WTC11 (cell line): ENCODE measurements at places on chromosomes 11 and 22. TPM values are rescaled to one million over a fixed set of nuclear protein-coding genes. Genes with fewer than 3 reads are reported as not detected.
A peak's percentile ranks its signal among the peaks of the same experiment; 100 is the strongest.

GRCh38 chr22:17638432-17639246 is at the start of gene BCL2L13:
Gene BCL2L13 (plus strand): TSS chr22:17638757. CDS start chr22:17655712, 16,955 bp downstream.
- H3K36me3 ChIP-seq: peaks cover 12% of the 10 kb centered on the region
- H3K4me3 ChIP-seq: peak within 1 kb of the TSS; percentile 89
- H3K27me3 ChIP-seq: no peaks in the 10 kb centered on the region
- H3K4me1 ChIP-seq: peaks cover 10% of the 10 kb centered on the region
- peak; percentile 94 for DNase-seq

DNA sequence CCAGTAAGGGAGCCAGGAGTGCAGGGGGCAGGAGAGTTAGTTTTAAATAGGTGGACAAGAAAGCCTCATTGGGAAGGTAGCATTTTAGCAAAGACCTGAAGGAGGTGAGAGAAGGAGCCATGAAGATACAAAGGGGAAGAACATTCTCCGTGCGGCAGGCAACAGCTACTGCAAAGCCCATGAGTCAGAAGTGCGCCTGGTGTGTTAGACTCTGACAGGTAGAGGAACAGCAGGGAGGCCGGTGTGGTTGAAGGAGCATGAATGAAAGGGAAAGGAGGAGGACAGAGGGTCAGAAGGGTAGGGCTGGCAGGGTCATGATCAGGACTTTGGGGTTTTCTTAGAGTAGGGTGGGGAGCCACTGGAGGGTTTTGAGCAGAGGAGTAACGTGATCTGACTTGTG is 34.5 kb upstream of the PAMR1 start:
- peaks cover 18% of the 10 kb centered on the region for H3K4me1 ChIP-seq
- DNase-seq: no peak
- no peak overlapping the region for H3K27ac ChIP-seq
- H3K4me3 ChIP-seq: no peak overlapping the region
- H3K36me3 ChIP-seq: no peaks in the 10 kb centered on the region

DNA sequence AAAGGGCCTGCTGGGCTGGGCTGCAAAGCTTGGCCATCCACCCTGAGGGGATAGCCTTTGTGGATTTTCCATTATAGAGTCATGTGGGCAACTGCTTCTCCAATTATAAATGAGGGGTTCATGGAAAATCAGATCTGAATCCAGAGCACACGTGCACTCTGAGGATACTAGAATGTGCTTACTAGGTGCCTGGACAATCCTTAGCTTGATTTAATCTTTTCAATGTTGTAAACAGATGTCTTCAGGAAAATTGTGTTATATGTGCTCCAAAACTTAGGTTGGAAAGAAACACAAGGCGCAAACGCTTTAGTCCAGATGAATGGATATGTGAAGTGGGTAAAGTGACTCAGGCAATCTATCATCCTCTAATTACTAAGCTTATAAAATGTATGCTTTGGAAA is 92.0 kb downstream of the SLC17A6 start:
- DNase-seq: no peak
- H3K4me1 ChIP-seq: peaks cover 23% of the 10 kb centered on the region
- H3K36me3 ChIP-seq: no peaks in the 10 kb centered on the region
- H3K4me3 ChIP-seq: no peak overlapping the region
- H3K27ac ChIP-seq: no peak overlapping the region

SAC3D1 gene
- 22.2 to 26.2 TPM (median 22.8 TPM) in 3 replicates for total RNA-seq

APOBEC3C gene
- 33.4 to 40.4 TPM (median 39.4 TPM) in 3 replicates for total RNA-seq

GRCh38 chr22:18031695-18032454 is 7.5 kb upstream of the MICAL3 start:
- no peaks in the 10 kb centered on the region for H3K36me3 ChIP-seq
- H3K27me3 ChIP-seq: peaks cover 18% of the 10 kb centered on the region
- H3K27ac ChIP-seq: no peak overlapping the region
- DNase-seq: no peak
- H3K4me3 ChIP-seq: no peak overlapping the region
